ENCODE measurements at places on chromosomes 5 and 9.

DNA sequence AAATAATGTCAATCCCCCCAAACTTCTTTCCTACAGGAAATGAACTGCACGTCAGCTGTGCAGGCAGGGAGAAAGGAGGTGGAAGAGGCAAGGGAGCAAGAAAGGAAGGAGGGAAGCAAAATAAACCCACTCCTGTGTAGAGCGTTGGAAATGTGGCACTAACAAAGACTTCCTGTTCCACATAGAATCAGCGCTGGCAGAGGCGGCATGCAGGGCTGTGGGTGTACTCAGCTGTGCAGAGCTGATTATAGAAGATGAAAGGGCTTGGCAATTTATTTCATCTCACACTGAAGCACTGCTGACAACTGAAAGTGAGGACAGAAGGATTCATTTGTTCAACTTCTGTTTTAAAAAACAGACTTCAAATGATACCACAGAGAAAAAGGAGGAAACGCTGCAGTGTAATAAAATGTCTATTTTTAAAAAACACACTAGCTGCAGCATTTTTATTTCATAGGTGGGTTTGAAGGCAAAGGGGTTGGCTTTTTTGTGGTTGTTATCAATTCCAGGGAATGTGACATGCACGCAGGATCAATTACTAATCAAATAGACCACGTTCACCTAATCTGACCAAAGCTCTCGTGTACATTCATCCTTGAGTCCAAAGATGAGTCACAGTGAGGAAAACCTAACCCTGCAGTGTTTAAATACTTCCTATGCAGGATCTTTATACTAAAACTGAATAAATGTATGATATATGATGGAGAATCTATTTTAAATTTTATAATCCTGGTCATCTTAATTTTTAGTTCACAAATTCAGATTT lies 583.5 kb downstream of the ZNF608 start:
- no peak for DNase-seq

DNA sequence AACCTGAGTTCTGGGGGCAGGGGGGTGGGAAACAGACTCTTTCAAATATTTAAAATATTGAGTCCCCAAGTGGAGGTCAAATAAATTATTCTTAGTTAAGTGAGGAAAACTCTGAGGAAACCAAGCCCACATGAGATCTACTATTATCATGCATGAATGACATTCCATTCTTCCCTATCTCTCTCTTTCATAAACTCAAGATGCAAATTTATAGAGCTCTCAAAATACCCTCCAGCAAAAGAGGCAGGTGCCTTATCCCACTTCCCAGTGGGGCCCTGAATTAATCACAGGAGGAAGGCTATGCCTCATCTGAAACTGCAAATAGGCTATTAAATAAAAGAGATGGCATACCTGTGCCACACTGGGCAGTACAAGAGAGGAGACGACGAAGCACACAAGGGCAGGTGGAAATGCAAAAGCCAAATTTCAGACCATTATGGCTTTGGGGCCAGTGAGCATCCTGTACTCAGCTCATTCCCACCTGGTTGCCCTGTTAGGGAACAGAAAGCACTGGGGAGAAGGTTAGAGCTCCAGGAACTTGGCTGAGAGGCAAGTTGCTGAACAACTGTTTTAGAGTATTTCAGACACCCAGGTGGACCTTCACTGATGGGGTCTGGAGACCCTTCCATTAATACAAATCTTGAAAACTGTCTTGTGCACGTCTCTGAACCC lies 102.2 kb upstream of the EQTN start:
- no peak for DNase-seq

- no peak for DNase-seq
Observed at GRCh38 chr5:127824126-127824525, 120.9 kb downstream of the CCDC192 start.

- no peak for DNase-seq
Observed at GRCh38 chr5:14174230-14174636, 31.1 kb downstream of the TRIO start.

- DNase-seq, result no peak
Observed at GRCh38 chr9:92762781-92763708, 1.6 kb downstream of the BICD2 start.

DNA sequence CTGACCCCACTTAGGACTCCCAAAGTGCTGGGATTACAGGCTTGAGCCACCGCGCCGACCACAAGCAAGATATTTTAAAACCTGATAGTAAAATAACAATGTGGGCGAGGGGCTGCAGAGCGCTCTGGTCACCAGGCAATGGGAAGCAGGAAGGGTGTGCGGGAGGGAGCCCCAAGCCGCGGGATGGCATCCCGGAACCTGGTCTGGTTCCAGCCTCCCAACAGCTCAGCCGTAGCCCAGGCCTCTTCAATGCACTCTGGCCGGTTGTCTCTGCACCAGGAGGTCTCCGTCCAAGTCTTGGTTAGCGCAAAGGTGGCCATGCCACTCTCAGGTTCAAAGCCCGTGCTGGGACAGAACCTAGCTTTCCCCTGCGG lies 694 bp upstream of the UAP1L1 start:
- DNase-seq, result no peak

DNA sequence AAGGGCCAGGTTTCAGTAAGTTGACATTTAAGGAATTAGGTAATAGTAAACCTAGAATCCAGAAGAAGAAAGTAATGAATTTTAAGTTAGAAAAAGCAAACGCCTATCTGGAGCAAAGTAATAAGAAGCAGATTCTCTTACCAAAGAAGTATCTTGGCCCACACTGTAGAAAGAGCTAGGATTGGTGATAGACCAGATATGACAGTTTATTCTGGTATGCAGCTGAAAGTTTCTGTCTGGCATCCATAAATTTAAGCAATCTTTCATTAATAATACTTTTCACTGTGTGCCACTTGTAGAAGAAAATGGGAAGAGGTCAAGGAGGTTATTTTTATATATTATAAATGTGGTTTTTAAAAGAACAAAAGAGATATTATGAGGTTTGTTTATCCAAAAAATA lies 3.0 kb downstream of the RECK start:
- DNase-seq, result no peak

- no peak for DNase-seq
Observed at GRCh38 chr5:96814041-96814440, 6.3 kb upstream of the ERAP1 start.

DNA sequence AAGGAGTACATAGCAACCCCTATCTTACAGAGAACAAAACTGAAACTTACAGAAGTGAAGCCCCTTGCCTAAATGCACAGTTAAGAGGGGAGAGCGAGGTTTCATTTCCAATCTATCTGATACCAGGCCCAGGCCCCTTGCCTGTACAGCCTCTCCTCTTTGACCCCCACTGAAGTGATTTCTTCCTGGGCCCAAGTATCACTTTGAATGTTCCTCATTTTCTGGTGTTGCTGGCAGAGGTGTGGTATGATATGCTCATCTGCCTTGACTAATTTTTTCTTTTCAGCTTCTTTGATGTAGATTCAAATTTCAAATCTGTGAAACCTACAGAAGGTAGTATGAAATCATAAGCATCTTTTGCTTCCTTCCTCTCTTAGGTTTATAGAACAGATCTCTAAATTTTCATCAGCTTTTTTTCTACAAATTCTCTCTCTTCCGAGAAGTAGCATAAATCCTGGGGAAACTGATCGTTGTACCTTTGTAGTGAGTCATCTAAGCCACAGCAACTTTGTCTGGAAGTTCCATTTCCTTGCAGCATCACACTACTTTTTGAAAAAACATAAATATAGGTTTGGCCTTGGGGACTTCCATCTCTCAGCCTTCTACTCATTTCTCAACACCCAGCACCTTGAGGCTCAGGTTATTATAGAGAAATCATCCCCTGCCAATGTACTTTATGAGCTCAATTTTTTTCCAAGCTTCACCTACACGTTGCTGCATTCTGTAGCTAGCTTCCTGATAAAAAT lies 402.4 kb upstream of the PTGER4 start:
- DNase-seq, result no peak

DNA sequence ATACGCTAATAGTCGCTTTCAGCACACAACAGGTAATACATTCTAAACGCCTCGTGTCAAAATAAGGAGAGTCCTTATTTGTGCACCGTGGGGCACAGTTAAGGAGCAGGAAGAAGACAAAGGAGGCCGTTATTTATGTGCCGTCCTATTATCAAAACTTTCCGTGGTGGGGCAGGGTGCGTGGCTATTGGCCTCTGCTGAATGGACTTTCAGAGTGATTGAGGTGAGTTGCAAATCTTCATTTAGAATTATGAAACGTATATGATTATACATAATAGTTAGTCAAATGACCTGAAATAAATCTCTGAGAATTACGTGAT lies 833 bp downstream of the C5orf24 start:
- DNase-seq, result no peak

DNA sequence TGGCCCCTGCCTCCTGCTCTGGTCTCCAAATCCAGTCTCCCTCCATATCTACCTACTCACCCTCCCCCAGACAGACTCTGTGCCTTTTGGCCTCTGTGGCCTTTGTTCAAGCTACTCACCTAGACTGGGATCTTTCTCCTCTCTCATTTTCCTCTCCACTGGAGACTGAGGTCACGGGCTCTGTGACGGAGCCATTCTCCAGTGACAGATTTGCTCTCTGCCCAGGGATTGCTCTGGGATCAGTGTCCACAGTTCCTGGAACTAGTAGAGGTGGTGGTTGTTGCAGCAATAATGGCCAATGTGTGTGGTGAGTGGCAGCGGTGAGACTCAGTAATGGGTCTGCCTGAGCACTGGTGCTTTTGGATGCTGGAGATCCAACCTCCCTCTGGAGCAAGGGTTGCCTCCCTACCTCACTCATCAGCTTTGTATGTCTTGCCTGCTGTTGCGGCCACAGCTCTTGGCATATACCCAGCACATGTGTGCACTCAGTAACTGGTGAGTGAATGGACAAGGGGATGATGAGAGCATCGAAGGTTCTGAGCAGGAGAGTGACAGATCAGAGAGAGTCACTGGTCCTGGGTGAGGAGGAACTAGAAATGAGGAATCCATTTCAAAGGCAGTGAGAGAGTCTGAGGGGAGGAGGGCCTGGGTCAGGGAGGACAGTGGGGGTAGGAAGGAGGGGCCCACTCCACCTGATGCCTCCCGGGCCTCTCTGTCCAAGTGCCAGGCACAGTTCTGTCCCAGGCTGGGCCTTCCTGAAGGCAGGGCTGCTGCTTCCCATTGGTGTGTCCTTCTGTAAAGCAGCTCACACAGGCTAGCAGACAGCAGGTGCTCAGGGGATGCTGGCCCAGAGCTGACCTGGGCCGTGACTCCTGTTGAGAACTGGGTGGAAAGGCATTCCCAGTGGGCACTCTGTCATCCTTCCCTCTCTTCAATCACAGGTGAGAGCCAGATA lies 96.5 kb upstream of the PITX1 start:
- DNase-seq, result no peak

DNA sequence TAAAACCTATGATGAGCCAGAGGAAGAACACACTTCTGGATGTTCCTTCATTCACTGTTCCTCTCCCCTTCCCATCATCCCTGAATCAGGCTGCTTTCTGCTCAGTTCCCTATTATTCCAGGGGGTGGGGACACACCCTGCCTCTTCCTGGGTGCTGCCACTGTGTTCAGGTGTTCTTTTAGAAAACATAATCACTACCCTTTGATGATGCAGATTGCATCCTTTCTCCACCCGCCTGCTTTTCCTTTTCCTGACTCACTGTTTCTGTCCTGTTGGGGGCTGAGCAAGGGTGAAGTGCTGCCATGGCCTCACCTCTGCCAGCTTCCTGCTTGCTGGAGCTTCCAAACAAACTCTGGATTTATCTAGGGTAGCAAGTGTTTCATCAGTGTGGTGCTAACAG lies 331.9 kb upstream of the GRIA1 start:
- DNase-seq, result no peak

DNA sequence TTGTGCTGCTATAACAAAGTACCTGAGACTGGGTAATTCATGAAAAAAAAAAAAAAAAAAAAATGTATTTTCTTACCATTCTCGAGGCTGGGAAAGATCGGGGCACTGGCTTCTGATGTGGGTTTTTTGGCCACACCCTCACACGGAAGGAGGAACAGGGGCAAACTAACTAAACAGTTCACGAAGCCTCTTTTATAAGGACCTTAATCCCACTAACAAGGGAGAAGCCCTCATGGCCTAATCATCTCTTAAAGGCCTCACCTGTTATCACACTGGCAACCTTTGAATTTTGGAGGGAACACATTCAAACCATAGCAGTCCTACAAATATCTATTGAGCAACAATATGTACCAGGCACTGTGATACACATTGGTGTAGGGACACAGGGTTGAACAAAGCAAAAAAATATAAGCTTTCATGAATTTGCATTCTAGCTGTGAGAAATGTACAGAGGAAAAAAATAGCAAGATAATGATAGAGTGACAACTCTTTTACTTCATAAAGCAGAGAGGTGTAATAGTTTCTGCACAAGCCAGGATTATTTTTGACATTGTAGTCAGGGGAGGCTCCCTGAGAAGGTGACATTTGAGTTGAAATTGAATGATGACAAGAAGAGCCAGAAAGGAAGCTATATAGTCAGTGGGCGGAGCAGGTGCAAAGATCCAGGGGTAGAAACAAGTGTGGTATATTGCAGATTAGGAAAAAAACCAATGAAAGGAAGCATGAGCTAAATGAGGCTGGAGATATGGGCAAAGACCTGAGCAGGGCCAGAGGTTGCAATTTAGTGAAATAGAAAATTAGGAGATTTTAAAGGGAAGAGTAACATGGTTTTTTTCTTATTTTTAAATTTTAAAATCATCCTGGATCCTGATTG lies 68.1 kb upstream of the GRAMD2B start:
- no peak for DNase-seq

GRCh38 chr9:28267351-28267750 lies 694.1 kb upstream of the C9orf72 start:
- no peak for DNase-seq

GRCh38 chr9:135882011-135882410 lies 25.3 kb downstream of the CAMSAP1 start:
- DNase-seq, result no peak

- DNase-seq, result no peak
Observed at GRCh38 chr5:55672477-55672911, 39.6 kb downstream of the SLC38A9 start.

DNA sequence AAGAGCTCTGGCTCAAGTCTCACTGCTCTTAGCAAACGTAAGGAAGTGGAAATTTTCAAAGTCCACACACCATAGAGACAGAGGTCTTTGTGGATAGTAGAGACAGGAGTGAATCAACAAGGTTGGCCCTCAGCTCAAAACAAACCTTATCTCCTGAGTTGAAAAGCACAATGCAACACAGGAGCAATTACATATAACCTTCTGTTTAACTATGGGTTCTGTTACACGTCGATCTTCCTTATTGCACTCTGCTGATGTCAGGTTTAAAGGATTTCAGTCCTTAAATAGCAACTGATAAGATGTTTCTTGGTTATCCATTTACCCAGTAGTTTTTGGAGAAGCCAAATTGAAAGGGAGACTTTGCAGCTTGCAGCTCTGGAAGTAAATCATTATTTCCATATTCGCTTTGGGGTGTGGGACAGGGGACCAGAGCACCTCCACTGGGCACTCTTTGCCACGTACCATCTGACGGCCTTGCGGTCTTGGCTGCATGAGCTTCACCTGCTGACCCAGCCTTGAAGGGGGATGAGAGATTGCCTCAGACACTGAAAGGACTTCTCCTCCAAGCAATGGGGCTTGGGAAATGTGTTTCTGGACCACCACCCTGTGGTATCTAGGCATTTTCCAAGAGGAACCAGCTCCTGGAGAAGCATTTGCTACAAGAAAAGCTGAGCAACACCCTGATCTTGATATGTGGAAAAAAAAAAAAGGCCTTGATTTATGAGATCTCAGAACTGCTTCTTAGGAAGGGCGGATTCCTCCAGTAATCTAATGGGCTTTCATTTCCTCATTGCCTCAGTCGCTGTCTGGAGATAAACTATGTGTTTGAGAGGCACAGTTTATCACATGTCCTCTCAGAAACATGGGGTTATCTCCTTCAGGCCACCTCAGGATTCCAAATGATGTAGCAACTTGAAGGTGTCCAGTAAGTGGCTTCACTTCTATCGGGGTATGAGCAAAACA lies 56.2 kb upstream of the ZNF622 start:
- DNase-seq, result no peak

All from activated T-helper 1 cell treated with Interleukin-2 at 50 U/mL for 16 hours (primary cell).